ENCODE measurements at places on chromosomes 2 and 18.

DNA sequence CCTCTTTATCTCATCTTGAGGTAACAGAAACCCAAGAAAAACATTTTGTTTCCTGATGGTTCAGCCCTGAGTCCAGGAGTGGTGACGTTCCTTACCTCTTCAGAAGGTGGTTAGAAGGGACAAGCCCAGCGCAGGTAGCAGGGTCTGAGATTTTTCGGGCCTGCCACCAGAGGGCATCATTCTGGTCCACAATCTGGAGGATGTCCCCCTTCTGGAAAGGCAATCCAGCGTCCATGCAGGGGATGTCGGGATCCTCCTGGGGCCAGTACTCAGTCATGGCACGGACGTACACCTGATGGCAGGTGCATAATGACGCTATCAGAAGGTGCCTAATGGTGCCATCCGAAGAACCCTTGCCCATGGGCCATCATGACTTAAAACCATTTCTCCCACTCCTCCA lies 17.7 kb downstream of the MPP4 start:
- no peak for DNase-seq

GRCh38 chr2:42813763-42814162 lies 21.4 kb upstream of the HAAO start:
- DNase-seq, result no peak

GRCh38 chr2:37802899-37803379 lies 122.1 kb upstream of the RMDN2 start:
- DNase-seq, result no peak

- no peak for DNase-seq
Observed at GRCh38 chr2:26024260-26024659, 9.6 kb upstream of the RAB10 start.

DNA sequence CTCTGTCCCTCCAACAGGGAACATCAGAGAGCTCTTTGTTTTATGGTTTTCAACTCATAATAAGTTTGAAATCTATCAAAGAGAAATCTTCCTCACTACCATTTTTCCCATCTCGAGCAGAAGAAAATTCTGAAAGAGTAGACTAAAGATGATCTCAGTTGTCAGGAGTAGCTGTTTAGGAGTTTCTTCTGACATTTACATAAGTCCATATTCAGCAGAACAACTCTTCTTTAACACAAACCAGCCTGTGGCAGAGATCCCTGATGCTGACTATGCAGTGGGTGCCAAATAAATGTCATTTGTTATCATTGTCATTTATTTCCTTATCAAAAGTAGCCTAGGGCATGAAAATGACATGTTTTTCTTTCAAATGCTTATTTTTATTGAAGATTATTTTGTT lies 380.7 kb downstream of the MBD2 start:
- no peak for DNase-seq

DNA sequence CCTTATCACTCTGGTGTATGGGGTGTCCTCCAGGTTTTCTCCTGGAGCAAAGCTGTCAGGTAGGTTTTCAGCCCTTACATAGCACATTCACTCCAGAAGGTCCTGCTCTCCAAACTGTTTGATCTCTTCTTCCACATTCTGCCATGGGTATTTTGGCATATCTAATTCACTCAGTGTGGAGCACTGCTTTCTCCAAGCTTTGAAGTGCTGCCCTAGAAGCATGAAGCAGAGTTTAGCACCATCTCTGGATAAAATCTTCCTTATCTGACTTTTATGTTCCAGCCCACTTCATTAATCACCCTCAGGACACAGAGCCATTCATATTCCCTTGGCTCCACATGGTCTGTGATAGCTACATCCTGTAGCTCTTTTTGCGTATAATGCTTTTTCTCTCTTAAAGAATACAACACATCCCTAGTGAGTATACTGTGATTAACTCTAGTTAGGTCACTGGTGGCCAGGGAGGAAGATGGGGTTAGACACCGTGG lies 56.7 kb upstream of the ARHGAP28 start:
- no peak for DNase-seq

- DNase-seq, result no peak
Observed at GRCh38 chr2:9347411-9347881, 75.9 kb downstream of the ITGB1BP1 start.

- no peak for DNase-seq
Observed at GRCh38 chr2:2331881-2332280, 806 bp upstream of the MYT1L start.

DNA sequence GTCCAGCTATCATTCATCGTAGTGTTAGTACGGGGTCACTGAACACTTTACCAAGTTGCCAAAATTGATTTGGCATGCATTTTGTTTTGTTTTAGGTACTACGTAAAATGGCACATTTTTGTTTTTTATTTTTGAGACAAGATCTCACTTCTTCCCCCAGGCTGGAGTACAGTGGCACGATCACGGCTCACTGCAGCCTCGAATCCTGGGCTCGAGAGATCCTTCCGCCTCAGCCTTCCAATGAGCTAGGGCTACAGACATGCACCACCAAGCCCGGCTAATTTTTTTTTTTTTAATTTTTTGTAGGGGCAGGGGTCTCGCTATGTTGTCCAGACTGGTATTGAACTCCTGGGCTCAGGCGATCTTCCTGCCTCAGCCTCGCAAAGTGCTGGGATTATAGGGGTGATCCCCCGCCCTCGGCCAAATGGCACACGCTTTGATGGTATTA lies 786 bp downstream of the TAF1B start:
- DNase-seq, result no peak

DNA sequence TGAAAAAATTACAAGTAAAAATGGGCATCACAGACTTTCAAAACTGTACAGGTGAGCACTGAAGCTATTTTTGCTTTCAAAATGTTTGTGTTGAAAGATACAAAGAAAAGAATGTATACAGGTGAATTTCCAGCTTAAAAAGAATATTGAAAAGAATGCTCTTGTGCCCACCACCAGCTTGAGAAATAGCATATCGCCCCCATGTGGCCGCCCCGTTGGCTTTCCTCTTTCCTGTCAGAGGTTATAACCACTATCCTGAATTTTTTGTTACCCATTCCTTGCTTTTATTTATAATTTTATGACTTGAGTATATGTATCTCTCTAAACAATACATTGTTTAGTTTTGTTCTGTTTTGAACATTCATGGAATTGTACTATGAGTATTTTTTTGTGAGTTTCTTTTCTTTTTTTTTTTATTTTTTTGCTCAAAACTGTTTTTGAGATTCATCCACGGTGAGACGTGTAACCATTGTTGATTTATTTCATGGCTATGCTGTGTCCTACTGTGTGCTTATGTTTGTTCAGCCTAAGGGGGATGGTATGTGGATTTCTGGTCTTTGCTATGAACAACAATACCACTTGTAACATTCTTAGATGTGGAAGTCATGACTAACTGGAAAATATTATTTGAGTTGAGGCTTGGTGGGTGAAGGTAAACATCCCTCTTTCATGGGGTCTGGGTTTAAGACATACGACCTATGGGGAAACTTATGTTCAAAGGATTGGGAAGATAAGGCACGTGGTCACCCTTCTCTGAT lies 11.6 kb downstream of the TRPM8 start:
- no peak for DNase-seq

DNA sequence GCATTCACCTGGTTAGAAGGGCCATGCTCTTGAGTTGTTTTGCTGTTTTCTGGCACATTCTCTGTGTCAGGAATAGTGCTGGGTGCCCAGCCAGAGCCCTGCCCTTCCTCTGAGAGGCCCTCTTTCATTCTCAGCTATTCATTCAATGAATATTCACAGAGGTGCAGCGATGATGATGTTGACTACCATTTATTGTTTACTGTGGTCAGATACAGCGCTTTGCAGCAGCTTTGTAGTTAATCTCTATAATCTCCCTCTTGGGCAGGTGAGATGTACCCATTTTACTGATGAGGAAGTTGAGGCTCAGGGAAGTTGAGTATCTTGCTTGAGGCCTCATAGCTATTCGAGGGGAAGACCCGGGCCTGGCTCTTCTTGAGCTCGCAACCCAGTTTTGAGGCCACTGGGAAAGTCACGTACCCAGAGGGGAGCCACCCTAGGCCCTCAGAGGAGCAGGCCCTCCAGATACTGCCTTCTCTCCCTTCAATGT lies 9.9 kb downstream of the INHBB start:
- no peak for DNase-seq

DNA sequence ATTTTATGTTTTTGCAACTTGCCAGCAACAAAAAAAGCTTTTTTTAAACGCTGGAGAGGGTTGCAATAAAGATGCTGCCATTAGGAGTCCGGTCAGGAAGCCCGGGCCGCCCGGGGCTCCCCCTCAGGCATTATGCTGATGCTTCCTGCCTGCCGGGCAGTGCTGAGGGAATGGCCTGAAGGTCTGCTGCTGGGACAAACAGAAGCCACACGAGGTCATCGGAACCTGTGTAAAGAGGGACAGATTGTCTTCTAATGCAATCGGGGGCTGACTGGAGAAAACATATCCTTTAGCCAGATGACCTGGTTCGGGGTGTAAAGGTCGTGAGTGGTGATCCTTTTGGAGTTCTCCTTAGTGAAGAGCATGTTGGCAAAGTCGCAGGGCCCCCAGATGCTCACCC lies 2.3 kb downstream of the IMPA2 start:
- no peak for DNase-seq

GRCh38 chr2:241858206-241859016 lies at the start of gene PDCD1:
PDCD1 (minus strand) TSS chr2:241858894; CDS start chr2:241858838, 56 bp downstream.
- no peak for DNase-seq

- no peak for DNase-seq
Observed at GRCh38 chr2:137942833-137943677, 21.2 kb upstream of the HNMT start.

GRCh38 chr18:3610813-3611212 lies 160.8 kb downstream of the TGIF1 start:
- DNase-seq, result no peak

DNA sequence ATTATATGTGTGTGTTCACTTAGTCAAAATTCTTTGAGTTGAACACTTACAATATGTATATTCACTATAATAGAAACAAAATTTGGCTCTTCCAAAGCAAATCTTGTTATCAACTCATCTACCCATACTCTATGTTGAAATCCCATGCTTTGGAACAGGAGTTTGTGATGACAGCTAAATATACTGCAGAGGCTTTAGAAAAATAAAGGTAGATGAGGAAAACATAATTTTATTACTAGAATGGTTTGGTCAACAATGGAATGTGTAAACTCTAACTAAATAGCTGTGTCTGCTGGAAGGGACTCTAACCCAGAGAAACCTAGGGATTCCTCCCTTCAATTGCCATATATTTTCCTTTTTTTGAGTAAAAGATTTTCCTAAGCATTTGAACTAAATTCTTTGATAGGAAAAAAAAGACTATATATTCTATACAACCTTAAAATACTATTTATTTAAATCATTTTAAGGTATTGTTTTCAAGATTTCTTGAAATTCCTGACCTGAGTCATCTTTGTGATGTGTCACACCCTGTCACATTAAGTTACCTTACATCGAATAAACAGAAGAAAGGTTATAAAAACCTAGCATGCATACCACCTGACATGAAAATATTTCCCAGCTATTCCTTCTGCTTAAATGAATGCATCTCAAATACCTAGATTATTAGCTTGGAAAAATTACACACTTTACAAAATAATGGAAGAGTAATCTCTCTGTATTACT lies 175.5 kb downstream of the OTX1 start:
- no peak for DNase-seq

- no peak for DNase-seq
Observed at GRCh38 chr18:9647496-9648323, 33.4 kb upstream of the PPP4R1 start.

GRCh38 chr2:89818873-89819272 lies 1127.4 kb downstream of the RPIA start:
- no peak for DNase-seq

DNA sequence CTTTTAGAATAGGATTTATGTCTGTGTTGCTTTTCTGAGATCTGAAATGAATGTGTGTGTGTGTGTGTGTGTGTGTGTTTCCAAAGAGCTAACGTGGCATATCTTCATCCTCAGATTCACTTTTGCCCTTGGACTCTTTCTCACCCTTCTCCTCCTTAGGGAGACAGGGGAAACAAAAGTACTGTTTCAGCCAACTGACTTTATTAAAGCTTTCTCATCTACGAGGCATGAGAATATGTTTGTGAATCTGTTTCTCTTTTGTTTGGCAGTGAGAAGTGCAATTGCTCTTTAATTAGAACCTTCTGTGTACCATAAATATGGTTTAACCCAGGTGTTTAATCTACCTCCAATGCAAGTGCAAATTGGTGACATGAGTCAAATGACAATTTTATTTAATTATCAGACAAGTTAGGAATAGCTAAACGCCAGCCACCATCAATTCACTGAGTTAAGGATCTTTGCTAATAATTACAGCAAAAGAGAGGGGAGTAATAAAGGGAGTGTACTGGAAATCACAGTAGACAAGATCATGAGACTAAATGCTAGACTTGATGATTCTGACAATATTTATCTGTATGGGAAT lies 186.4 kb upstream of the COL3A1 start:
- no peak for DNase-seq

DNA sequence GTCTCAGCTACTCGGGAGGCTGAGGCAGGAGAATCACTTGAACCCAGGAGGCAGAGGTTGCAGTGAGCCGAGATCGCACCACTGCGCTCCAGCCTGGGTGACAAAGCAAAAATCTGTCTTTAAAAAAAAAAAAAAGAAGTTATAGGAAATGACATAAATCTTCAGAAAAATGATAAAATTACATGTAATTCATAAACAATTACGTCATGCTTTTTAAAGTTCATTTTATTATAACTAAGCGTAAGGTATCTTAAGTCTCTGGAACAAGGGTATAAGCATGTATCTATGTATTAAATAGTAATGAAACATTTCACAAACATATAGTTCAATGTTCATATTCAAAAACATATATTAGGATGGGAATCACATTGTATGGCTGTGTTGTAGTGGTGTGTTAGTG lies 425.9 kb downstream of the SPAG16 start:
- no peak for DNase-seq

DNA sequence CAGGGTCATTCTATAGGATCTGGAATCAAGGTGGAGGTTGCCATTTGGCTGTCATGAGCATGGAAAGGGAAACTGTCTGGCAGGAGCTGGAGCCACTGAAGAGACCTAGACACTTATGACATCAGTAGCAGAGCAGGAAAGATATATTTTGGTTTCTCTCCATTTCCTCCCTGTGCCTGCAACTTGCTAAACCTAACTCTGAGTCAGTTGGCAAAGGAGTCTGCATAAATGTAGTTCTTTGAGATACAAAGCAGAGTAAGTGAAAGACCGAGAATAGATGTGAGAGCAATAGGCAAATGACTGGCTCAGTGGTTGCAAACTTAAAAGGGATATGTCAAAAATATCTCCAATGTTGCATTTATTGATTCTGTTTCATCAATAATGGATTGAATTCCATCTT lies 757.7 kb downstream of the KCNJ3 start:
- DNase-seq, result no peak

DNA sequence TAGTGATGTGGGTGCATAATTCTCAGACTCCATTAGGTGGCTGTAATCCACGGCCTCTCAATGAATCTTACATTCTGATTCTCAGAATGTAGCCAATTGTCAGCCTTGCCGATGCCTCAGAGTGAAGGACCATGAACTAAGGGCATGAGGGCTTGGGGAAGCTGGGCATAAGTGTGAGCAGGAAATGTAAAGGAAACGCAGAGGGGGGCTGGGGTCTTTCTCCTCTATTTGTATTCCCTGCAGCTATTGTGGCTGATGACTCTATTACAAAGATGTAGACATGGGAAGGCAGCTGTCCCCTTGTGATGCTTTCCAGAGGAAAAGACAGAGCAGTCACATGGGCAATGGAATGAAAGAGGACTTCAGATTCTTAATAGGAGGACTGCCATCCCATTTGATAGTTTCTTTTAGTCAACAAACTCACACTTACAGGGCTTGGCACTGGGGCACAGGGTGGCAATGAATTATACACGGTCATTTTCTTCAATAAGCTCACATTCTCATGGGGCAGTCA lies 353.2 kb upstream of the PKDCC start:
- no peak for DNase-seq

GRCh38 chr2:72011791-72012190 lies 135.9 kb downstream of the CYP26B1 start:
- no peak for DNase-seq

GRCh38 chr2:213119061-213119809 lies 32.2 kb downstream of the IKZF2 start:
- peak; percentile 31 for DNase-seq
